ENCODE measurements at places on chromosomes 4 and X.

DNA sequence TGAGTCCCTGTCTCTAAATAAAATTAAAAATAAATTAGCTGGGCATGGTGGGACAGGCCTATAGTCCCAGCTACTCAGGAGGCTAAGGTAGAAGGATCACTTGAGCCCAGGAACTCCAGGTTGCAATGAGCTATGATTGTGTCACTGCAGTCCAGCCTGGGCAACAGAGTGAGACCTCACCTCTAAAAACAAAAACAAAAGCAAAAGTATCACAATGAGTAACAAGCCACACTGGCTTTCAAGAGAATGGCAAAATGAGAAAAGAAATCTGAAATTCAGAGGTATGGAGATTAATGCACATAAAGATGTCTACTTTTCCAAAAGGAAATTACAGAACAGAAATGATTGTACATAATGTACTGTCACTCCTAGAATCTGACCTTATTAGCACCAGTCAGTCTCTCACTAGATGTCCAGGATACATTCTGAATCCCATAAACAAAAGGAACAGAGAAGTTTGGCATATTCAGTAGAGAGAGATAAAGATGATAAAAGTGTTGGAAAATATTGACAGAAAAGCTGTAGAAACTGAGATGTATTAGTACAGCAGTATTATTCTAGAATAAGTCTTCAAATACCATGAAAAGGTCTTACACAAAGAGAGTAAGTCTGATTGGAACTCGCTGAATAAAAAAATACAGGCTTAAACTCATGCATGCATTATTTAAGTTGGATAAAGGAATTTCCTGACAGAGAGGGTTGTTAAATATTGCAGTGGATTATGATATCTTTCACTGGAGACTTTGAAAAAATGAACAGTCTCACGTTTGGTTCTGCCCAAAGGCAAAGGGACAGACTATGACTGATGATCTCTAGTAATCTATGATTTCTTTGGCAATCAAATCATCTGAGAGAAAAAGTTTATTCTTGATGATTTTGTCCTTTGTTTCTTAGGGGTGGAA, 102.5 kb downstream of the SH3RF1 start:
- DNase-seq: no peak

GRCh38 chr4:17315459-17315858, 196.4 kb downstream of the QDPR start:
- DNase-seq: no peak

- DNase-seq: no peak
Observed at GRCh38 chr4:138669479-138670315, 345.9 kb upstream of the NOCT start.

- DNase-seq: no peak
Observed at GRCh38 chr4:168584321-168584771, 87.5 kb downstream of the PALLD start.

- no peak for DNase-seq
Observed at GRCh38 chrX:41785685-41786084, 61.7 kb downstream of the GPR82 start.

Data from activated naive CD4-positive, alpha-beta T cell treated with anti-CD3 and anti-CD28 coated beads, Interleukin-2, amount 10 ng/mL, durations not matched to agents 7 days and 5 days (primary cell).